Stimulated activated CD8-positive, alpha-beta memory T cell treated with anti-CD3 and anti-CD28 coated beads, Interleukin-7, amount 100 ng/mL, for 4 hours (primary cell): ENCODE measurements at places on chromosomes 1 and 21.

GRCh38 chr1:27960762-27961645, 1.2 kb downstream of the XKR8 start:
- no peak for DNase-seq

GRCh38 chr21:36510911-36511310, 31.0 kb upstream of the CLDN14 start:
- no peak for DNase-seq

DNA sequence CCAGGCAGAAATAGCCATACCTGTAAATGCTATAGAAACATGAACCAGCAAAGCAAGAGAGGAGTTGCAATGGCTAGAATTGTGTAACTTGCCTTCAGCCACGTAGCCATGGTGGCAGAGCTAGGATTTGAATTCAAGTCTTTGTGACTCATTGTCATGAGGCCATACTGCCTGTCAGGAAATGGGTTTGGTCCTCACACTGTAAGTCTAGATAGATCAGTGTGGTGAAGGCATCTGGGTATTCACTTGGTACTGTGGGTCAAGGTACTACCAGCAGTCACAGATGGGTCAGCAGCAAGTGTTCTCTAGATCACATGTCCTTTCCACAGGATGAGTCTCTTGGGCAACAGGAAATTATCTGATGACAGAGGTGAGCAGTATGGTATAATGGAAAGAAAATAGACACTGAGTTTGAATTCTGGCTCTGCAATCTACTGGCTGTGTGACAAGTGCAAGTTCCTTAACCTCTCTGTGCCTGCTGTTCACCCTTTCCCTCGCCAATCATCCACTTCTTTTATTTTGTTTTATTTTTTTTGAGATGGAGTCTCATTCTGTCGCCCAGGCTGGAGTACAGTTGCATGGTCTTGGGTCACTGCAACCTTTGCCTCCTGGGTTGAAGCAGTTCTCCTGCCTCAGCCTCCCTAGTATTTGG, 36.9 kb downstream of the FGGY start:
- DNase-seq, result no peak

DNA sequence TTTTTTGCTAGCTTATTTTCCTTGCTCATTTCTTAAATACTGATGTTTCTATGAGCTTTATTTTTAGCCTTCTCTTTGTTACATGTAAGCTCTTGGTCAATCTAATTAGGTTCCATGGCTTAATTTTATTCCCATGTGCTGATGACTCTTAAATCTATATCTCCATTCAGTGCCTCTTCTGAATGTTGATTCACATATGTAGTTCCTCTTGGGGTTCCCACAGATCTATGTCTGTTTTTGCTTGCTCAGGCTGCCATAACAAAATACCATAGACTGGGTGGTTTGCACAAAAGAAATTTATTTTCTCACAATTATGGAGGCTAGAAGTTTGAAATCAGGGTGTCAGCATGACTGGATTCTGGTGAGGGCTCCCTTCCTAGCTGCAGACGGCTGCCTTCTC, 58.3 kb upstream of the PLA2G4A start:
- DNase-seq, result no peak

DNA sequence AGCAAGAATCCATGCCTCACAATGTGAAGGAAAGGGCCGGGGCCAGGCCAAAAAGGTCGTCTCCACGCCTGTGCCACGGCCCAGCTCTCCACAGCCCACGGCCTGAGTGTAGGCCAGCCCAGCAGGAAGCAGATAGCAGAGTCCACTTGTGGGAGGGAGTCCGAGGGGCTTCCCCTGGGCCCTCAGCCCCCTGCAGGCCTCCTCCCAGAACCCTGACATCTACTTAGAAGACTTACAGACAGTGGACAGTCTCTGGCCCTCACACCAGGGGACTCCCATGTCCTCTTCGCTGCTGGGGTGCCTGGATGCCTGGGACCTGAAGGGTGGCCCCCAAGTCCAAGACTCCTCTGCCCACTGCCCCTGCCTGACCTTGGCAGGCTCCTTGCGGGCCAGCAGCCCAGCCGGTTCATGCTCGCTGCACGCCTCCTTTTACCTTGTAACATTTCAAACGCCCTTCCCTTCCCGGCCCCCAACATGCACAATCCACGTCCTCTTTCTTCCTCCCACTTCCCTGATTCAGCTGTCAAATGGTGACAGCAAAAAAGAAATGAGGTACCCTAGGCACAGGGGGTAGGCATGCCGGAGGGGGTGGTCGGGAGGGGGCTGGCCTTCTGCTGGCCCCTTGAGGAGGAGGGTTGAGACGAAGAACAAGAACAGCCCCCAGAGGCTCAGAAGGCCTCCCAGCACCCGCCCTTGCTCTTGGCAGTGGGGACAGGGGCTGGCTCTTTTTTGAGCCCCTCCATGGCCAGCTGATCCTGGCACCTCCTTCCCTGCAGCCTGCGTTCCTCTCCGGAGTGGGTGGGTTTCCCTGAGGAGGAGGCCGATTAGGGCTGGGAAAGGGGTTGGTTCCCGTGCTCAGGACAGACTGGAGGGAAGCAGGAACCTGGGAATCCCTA, 997 bp upstream of the PTPN7 start:
- no peak for DNase-seq
